ENCODE measurements at places on chromosomes 2 and 18. TPM values are rescaled to one million over a fixed set of nuclear protein-coding genes. Genes with fewer than 3 reads are reported as not detected.

CD8A gene
- not detected for total RNA-seq

KCNE4 gene
- total RNA-seq = not detected

SNORC gene
- 0.38 TPM for total RNA-seq

DLX1 gene
- total RNA-seq = under 0.01 TPM

FHOD3 gene
- total RNA-seq = 4.0 TPM

TFCP2L1 gene
- total RNA-seq = under 0.01 TPM

ECEL1 gene
- total RNA-seq = not detected

RESP18 gene
- total RNA-seq = not detected

HOXD11 gene
- not detected for total RNA-seq

ZNF407 gene
- 17.2 TPM for total RNA-seq

Measured in endothelial cell of coronary artery (primary cell).